ENCODE measurements at places on chromosomes 5 and 9. TPM values are rescaled to one million over a fixed set of nuclear protein-coding genes. Genes with fewer than 3 reads are reported as not detected.

- DNase-seq, result no peak
Measured at GRCh38 chr9:13690595-13690994, 411.1 kb upstream of the MPDZ start.

- DNase-seq, result no peak
Measured at GRCh38 chr5:163222982-163223381, 214.4 kb upstream of the CCNG1 start.

Gene FAM169A
- 9.3 TPM for total RNA-seq

- no peak for DNase-seq
Measured at GRCh38 chr9:126565336-126566128, 48.2 kb upstream of the LMX1B start.

- DNase-seq, result no peak
Measured at GRCh38 chr9:91951944-91952520, 2.0 kb upstream of the ROR2 start.

GRCh38 chr5:34737731-34738130 lies 81.6 kb downstream of the RAI14 start:
- no peak for DNase-seq
